RWPE2 (cell line): ENCODE measurements at places on chromosomes 13 and 19.
A peak's percentile ranks its signal among the peaks of the same experiment; 100 is the strongest.

- no peak for DNase-seq
Measured at GRCh38 chr13:20528452-20528851, 2.8 kb upstream of the CRYL1 start.

GRCh38 chr19:17125062-17125727 is 49.6 kb downstream of the MYO9B start:
- no peak for DNase-seq

- no peak for DNase-seq
Measured at GRCh38 chr19:10984166-10984735, 23.4 kb downstream of the SMARCA4 start.

DNA sequence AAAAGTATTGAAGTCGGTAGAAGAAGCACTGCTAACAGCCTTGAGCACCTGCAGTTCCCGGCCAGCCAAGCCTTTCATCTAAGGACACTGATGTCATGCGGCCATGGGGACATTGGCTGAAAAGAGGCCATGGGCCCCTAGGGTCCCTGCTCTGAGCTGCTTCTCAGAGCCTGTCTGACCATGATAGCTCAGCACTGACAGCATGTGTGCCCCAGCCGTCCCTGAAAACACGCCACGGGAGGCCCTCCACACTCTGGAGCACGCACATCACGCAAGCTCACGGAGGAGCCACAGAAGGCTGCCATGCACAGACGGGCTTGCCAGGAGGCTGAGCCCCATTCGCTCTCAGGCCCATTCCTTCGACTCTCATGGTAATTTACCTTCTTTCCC is 51.8 kb downstream of the MLLT1 start:
- peak; percentile 38 for DNase-seq

DNA sequence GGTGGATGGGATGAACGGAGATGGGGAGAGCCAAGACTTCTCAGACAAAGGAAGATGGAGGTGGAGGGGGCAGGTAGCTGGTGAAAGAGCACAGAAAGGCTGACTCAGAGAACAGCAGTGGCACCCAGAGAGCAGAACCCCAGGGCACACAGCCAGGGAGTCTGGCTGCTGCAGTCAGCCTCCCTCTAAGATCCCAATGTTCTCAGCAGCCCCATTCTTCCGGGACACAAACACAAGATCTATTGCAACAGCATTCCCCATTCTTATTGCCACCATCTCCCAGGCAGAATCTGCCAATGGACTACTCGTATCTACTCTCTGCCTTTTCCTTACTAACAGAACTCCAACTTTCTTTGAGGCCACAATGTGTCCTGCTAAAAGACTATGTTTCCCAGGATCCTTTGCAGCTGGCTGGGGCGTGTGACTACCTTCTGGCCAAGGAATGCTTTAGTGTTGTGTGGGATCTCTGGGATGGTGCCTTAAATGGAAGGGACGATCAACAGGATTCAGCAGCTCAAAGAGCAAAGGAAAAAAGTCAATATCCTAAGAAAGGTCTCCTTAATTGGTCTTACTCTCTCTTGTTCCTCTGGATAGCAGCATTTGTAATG is 7.5 kb downstream of the THAP8 start:
- DNase-seq: no peak

DNA sequence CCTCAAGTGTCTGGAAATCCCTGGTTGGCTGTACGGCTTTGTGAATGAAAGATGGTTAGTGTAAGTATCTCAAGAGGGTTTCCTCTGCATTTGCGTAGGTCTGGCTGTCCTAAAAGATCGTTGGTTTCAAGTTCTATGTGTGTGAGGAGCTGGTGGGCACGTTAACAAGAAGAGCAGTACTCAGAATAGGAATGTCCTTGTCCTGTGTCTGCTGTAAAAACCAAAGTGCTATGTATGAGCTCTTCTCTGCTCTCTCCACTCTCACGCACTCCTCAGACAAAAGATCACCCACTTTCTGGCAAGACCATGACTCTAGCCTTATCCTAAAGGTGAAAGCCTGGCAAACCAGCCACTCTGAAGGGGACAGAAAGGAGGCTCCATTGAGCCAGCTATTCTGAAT is 39.1 kb downstream of the USP12 start:
- DNase-seq: no peak

GRCh38 chr19:33280351-33280921 is 21.9 kb downstream of the CEBPA start:
- DNase-seq: no peak

GRCh38 chr13:23736541-23736940 is 152.7 kb downstream of the MIPEP start:
- no peak for DNase-seq

DNA sequence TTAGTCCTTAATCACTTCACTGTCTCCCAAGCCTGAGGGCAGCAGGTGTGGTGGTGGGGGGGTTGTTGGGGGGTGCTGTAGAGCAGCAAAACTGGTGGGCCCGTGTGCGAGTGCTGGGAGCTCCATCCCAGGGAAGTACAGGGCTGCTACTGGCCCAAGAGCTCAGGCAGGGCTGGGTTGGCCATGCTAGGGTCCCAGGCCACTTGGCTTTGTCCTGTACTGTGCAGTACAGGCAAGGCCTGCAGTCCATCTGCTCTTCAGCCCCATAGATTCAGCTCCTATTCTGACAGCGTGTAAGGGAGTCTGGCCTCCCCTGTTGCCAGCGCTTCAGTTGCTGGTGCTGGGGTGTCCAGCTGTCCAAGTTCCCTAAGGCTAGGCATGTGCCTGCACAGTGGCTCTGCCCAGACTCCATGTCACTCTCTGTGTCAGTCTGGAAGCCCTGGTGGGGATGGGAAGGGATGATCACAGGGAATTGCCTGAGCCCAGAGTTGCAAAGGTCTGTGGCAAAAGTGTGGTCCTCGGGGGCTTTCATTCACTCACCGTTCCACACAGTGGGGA is 1261.7 kb downstream of the EFNB2 start:
- no peak for DNase-seq

DNA sequence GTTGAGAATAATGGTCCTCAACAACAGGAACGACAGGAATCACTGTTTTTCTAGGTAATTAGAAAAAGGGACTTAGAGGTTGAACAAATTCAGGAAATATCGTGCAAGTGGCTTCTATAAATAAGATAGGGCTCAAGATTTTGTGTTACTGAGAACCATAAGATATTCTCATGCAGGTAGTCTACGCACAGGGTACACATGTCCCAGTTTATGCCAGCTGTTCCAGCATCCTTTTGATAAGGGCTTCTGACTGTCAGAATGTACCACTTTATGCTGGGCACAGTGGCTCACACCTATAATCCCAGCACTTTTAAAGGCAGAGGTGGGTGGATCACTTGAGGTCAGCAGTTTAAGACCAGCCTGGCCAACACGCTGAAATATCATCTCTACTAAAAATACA is 32.1 kb downstream of the RBM26 start:
- no peak for DNase-seq

DNA sequence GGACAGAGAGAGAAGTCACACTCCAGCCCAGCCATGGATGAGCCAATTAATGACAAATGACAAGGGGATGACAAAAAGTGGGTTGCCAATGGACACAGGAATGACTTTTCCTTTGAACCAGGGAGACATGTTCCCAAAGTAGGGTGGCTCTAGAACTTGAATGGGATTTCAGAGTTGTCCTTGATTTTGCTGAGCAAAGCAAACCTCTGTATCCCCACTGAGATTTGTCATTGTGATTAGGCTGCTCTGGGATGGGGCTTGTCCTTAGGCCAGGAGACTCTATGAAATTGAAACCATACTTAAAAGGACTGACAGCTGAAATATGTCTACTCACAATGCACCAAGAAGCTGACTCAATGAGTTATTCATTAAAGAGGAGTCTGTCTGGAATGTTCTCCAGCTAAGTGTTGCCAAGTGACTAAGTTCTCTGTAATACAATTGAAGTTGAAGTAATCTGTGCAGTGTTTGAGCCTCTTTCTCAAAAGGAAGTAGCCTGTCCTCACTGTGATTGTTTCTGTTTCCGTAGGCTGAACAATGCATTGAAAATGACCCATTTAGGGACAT is 69.0 kb upstream of the PCDH9 start:
- DNase-seq: no peak

DNA sequence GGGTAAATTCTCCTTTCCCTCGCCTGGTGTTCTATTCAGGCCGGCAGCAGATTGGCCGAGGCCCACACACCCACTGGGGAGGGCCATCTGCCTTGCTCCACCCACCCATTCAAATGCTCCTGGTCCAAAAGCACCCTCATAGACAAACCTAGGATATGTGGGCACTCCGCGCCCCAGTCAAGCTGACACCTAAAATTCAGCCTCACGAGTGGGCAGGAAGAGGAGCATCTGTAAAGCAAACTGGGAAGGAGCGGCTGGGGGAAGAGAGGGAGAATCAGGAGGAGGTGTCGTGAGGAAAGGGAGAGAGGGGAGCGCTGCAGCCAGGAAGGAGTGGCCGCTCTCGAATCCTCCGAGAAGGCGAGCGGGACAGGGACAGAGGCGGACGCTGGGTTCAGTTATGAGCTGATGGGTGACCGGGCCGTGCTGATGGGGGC is 136.9 kb downstream of the USP12 start:
- no peak for DNase-seq

GRCh38 chr19:39352381-39353255 is 10.4 kb downstream of the SAMD4B start:
- DNase-seq: no peak

GRCh38 chr13:95630593-95630992 is 13.9 kb downstream of the DZIP1 start:
- DNase-seq: no peak

DNA sequence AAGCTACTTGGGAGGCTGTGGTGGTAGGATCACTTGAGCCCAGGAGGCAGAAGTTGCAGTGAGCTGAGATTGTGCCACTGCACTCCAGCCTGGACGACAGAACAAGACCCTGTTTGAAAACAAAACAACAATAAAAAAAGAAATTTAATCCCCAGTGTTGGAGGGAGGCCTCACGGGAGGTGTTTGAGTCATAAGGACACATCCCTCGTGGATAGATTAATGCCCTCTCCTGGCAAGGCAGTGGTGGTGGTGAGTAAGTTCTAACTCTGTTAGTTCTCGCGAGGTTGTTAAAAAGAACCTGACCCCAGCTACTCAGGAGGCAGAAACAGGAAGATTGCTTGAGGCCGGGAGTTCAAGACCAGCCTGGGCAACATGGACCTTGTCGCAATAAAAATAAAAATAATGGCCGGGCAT is 27.6 kb upstream of the SIN3B start:
- no peak for DNase-seq

DNA sequence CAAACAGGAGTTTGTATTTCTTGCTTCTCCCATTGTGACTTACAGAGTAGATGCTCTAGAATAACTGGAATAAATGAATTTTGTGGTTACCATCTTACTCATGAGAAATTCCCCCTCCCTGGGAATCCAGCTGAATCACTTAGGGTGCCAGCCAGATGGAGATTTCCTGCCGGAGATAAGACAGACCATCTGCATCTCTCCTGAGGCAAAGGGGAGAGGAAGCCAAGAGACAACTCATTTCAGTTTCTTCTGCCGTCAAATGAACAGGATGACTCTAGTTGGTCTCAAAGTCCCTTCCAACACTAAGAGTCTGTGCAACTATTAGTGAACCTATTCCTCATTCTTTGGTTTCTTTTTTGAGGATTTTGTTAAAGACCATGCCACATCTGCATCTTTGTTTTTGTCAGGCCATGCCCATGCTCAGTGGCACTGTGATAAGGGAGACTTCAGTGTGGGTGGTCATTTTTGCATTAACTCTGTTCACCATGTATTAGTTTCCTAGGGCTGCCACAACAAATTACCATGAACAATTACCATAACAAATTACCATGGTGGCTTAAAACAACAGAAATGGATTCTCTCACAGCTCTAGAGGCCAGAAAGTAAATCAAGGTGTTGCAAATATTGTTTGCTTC is 112.8 kb downstream of the NDFIP2 start:
- DNase-seq: no peak

- DNase-seq: no peak
Measured at GRCh38 chr13:32791545-32792172, 205.4 kb downstream of the PDS5B start.

DNA sequence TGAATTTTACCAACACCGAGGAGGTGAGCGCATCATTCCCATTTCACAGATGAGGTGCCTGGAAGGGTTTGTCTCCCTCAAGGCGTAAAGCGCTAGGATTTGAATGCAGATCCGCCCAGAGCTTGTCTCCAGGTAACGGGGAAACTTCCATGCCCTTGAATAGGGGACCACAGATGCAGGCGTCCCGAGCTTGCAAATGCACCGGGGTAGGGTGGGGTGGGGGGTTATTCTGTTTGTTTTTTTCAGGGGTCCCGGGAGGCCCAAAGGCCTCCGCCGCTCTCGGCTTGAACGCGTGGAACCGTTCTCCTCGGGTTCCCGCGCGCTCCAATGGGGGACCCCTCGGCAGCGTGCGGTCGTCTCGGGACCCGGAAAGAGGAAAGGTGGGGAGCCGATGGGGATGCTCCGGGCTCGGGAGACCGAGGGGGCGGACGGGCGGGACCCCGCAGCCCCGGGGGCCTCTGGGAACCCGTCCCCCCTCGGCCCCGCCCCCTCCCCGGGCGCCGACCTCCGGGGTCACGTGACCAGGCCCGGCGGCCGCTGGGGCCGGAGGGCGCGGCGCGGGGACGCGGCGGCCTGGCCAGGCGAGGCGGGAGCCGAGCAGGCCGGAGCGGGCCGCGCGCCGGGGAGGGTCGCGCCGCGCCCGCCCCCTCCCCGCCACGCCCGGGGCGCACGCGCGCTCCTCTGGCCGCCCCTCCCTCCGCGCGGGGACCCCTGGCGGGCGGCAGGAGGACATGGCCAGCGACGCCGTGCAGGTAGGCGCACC is at the start of gene PKN1:
Gene PKN1, plus strand, starts transcription at position 516 of the 763 bp plus-strand sequence. Its CDS starts 216 bp downstream, at position 732.
- no peak for DNase-seq

DNA sequence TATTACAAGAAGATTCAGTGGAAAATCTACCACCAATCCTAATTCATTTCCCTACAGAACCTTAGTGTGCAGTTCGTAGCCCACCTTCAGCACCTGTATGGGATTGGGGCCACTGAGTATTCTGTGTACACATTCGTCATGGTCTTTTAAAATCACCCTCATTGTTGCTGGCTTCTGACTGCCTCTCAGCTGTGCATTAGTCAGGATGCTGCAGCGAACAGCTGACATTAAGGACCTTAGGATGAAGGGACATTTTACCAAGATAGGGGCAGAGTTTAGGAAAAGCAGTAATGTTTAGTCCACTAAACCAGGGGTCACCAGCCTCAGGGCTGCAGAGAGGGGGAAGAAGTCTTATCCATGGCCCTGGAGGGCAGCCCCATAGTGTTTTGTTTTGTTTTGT is 176.5 kb downstream of the COL4A1 start:
- DNase-seq: no peak

GRCh38 chr13:46831588-46832194 is 34.7 kb upstream of the ESD start:
- DNase-seq: no peak

DNA sequence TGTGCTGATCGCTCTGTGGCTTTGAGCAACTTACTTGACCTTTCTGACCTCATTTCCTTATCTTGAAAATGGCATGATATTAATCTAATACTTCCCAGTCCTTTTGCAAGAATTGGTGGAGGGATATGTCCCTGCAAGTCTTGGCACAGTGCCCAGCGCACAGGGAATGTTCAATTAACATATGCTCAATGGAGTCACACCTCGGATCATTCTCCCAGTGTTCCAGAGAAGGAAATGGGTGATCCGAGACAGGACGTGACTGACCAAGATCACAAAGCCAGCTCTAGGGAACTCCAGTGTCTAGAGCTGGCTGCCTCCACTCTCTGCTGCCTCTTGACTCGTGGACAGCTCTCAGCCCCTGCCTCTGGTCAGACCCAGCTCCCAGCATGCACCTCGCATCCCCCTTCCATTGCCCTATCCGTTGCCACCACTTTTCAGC is 3.6 kb downstream of the CDC42EP5 start:
- DNase-seq: no peak

- no peak for DNase-seq
Measured at GRCh38 chr19:34596989-34597388, 80.0 kb downstream of the SCGB2B2 start.
